ENCODE measurements at places on chromosomes 5 and 9.
A peak's percentile ranks its signal among the peaks of the same experiment; 100 is the strongest.

DNA sequence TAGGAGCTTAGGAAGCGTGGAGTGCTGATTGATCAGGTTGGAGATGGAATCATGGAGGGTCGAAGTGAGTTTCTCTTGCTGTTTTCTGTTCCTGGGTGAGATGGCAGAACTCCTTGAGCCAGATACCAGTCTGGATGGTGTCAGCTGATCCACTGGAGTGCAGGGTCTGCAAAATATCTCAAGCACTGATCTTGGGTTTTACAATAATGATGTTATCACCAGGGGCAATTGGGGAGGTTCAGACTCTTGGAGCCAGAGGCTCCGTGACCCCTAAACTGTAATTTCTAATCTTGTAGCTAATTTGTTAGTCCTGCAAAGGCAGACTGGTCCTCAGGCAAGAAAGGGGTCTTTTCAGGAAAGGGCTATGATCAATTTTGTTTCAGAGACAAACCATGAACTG, 80.0 kb upstream of the NIPAL4 start:
- no peak for ATAC-seq

GRCh38 chr5:150598006-150598405, 42.5 kb upstream of the SYNPO start:
- ATAC-seq: no peak

GRCh38 chr5:39520232-39520572, 95.4 kb upstream of the DAB2 start:
- ATAC-seq: no peak

GRCh38 chr5:167378894-167379723, 912.3 kb upstream of the WWC1 start:
- no peak for ATAC-seq

GRCh38 chr5:95631991-95632675, 12.2 kb downstream of the GPR150 start:
- ATAC-seq: peak; percentile 73

GRCh38 chr5:117131048-117131679, 556.5 kb upstream of the SEMA6A start:
- ATAC-seq: no peak

DNA sequence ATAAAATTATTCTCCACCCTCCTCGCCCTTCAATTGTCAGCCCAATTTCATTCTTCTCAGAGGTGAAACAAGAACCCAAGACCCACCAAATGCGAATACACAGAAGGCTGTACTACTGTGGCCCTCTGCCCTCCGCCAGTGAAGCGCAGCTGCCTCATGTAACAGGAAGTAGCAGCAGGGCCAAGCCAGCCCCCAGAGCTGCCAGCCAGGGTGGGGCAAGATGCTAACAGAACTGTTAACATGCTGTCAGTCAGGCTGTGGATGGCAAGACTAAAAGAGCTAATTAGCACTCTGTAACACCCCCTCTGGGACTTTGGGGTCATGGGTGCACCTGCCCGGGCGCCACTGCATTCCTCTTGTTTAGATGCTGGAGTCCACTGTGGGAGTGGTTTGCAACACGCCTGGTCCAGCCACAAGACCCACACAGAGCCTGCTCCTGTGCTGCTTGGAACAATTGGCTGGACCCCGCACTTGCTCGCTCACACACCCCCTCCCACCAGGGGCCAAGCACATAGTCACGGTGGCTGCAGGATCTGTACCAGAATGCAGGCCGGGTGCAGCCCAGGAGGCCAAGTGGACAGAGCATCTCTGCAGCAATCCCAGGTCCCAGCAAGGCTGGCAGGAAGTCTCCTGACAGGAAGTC, 14.5 kb upstream of the HEXB start:
- ATAC-seq: no peak

DNA sequence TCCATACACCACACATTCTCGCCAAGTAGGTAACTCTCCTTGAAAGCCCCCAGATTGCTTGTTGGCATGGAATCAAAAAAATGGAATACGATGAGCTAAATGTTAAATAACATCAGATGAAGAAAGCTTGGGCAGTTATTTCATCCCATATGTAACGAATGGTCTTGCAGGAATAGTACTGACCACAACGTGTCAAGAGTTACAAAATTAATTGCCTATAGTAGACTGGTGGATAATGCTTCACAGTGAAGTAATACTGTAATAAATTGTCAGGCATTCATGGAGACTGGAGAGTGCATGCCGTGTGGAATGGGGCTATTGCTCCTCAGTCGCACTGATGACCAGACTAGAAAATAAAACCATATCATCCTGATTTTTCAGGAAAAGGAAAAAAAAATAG, 1628.7 kb downstream of the MAT2B start:
- ATAC-seq: no peak

GRCh38 chr9:87290241-87291052, 207.2 kb upstream of the DAPK1 start:
- ATAC-seq: peak; percentile 89

DNA sequence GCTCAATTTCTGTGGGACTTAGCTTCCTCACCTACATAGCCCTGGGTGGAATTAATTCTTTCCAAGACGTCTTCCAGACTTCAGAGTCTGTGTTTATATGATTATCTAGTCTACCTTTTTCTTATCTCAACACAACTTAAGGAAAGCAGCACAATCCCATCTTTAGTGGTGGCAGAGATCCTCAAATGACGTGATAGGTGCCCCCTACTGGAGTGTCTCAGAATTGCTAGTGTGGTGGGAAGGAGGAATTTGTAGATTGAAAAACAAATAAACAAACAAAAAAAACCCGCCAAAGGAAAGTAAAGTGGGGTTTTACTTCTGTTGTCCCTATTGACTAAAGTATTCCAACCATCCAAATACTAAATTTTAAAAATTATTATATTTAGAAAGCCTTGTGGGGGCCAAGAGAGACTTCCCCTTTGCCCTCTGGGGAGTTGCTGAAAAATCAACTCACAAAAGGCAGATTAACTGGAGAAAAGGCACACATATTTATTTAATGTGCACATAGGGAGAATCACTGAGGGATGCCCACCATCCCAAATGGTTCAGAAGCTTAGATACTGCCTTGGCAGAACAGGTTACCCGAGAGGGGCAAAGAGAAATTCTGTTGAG, 283.3 kb downstream of the TMEM167A start:
- ATAC-seq: 0 out of 3 replicates have a peak, but pooled peaks have one; percentile 22

DNA sequence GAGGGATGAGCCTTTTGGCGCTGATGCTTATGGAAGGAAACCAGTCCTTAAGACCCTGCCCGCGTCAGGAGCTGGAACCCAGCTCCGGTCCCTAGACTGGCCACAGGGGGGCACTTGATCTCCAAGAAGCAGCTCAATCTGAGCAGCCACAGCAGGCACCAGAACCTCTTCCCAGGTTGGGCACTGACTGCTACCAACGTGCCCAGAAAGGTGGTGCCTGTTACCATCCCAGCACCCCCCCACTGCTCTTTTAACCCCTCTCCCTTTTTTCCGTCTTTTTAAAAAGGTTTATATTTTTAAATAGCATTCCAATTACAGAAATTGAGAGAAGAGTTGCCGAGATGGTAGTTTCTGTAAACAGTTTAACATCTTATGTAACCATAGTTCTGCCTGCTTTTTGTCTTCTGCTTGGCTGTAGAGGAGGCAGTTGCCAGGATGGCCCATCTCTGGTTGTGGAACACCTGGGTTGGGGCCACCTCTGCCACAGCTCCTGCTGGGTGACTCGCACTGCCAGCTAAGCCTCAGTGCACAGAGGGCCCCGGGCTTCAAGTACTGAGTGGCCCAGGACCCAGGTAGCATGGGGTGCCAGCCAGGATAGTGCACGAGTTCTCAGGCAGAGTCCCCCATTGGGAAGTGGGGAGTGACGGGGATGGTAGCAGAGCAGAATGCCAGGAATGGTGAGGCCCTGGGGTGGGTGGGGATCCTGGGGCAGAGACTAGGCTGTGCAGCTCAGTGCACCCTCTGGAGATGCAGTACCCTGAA, 62.8 kb downstream of the PFDN1 start:
- ATAC-seq: peak; percentile 68

- no peak for ATAC-seq
Measured at GRCh38 chr5:96503501-96504236, 70.6 kb upstream of the PCSK1 start.

- peak; percentile 91 for ATAC-seq
Measured at GRCh38 chr9:79571309-79572031, at the start of gene TLE4. TSS of gene TLE4 (plus strand) at chr9:79571965. CDS start at chr9:79572791, 826 bp downstream.

DNA sequence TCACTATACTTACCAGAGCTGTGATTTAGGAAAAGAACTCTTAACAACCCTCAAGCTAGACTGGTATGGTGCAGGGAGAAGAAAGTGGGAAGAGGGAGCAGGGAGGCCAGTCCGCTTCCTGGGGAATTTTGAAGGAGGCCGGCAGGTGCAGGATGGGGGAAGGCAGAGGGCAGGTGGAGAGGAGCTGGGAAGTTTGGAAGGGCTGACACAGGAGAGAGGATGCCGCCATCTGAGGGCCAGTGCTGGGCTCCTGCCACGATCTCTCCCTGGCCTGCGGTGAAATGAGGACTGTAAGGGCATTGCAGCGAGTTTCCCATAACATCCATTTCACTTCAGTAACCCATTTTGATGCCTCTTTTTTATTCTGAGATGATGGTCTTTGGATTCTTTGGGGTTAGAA, 8.9 kb downstream of the DAB2IP start:
- ATAC-seq: no peak

- ATAC-seq: peak; percentile 90
Measured at GRCh38 chr9:36995927-36996705, 38.0 kb downstream of the PAX5 start.

DNA sequence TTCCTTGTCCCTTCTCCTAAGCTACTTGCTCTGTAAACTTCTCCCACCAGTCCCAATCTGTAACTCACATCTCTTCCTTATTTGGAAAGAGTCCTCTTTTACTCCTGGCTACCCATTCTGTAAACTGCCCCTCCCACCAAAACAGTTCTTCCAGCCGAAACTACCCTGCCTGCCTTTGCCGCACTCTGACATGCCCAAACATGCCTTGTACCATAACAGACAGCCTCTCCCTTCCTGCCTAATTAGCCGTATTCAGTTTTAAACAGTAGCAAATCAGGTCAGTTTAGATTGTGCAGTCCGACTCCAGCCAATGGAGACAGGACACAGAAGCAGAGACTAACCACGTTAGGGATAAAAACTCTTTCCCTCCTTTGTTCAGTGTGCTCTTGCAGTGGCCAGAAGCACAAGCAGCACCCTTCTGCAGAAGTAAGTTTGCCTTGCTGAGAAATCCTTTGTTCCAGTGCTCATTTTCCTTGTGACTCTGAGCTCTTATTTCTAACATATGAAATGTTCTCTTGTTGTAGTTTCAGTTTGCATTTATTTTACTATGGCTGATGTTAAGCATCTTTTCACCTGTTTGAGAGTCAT, 5.4 kb upstream of the GLT6D1 start:
- no peak for ATAC-seq

DNA sequence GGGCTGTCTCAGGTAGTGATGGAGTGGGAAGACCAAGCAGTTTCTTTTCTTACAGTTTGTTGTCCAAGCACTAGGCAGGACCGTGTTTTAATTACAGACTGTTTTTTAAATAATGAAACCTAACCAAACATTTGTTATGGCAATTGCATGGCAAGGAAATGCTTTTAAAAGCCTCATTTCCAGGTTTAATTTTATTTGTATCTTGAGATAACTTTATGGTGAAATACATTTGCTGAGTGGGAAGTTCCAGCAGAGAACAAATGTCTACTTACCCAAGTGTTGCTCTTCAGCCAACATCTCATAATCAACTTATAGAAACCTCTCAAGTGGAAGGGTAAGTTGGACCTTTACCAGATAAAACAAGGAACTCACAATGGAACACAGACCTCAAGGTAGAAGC, 11.8 kb upstream of the LHFPL2 start:
- ATAC-seq: peak; percentile 30

DNA sequence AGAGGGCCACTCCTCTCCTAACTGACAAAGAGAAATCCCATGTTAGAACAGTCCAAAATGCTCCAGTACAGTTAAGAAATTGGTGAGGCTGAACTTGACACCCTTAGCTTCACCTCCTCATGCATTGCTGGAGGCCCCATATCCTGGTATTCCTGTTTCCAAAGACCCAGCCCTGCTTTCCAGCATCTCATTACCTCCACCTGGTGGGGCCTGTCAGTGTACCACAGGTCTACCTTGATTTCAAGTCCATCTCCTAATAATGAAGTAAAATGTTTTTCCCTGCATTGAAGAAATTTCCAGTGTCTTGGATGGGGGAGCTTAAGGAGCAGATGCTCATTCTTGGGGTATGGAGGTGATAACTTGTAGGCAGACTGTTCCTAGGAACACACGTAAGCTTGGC, 70.6 kb upstream of the S1PR3 start:
- ATAC-seq: no peak
